ENCODE measurements at places on chromosomes 12 and 14.

DNA sequence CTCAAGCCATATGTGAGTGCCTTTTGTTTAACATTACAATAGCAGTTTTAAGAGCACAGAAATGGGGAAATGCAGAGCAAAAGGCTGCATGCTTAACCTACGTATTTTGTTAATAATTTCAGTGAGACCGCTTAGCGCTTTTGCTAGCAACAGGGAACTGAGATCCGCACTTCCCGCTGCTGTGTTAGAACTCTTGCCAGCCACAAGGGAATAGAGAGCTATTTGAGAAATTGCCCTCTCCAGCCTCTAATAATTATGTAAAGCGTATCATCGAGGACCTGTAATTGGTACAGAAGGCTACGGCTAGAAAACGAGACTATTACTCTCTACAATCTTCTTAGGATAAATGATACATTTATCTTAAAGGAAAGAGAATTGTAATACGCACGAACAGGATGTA is 205.2 kb upstream of the GRIP1 start:
- no peak for DNase-seq

GRCh38 chr12:76666290-76666835 is 97.6 kb upstream of the ZDHHC17 start:
- no peak for DNase-seq

DNA sequence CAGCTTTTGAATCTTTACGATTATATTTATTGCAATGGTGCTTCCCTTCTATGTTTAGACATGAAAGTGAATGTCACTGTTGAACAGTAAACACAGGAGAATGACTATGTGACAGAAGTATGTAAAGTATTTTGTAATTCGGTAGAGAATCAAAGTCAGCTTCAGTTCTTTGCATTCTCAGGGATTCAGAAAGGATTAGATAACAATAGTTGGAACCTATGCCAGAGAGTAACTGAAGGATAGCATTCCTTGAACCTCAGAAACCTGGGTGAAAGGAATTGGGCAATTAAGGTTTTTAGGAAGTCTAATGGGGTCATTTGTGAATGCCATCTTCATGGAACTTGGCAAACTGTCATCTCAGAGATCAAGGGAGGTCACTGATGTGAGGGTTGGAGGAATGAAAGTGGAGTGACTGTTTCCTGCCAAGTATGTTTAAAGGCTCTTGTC is 305.3 kb upstream of the DDHD1 start:
- DNase-seq, result no peak

GRCh38 chr12:1640328-1641234 is 11.6 kb downstream of the WNT5B start:
- DNase-seq, result no peak

- DNase-seq, result no peak
These were observed 117.2 kb upstream of the DIO3 start for GRCh38 chr14:101444116-101444515.

DNA sequence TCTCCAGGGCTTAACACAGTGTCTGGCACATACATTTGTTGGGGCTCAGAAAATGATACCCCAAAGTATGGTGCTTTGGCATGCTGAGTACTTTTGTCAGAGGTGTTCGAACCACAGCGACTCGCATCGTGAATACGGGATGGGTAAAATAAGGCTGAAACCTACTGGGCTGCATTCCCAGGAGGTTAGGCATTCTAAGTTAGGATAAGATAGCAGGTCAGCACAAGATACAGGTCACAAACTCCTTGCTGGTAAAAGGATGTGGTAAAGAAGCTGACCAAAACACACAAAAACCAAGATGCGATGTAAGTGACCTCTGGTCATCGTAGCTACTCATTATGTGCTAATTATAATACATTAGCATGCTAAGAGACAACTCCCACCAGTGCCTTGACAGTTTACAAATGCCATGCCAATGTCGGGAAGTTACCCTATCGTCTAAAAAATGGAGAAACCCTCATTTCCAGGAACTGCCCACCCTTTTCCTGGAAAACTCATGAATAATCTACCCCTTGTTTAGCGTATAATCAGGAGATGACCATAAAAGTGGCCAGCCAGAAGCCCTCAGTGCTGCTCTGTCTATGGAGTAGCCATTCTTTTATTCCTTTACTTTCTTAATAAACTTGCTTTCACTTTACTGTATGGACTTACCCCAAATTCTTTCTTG is 3.3 kb upstream of the AEBP2 start:
- DNase-seq, result no peak

- DNase-seq, result no peak
These were observed 908.6 kb upstream of the MDGA2 start for GRCh38 chr14:48584031-48584430.

DNA sequence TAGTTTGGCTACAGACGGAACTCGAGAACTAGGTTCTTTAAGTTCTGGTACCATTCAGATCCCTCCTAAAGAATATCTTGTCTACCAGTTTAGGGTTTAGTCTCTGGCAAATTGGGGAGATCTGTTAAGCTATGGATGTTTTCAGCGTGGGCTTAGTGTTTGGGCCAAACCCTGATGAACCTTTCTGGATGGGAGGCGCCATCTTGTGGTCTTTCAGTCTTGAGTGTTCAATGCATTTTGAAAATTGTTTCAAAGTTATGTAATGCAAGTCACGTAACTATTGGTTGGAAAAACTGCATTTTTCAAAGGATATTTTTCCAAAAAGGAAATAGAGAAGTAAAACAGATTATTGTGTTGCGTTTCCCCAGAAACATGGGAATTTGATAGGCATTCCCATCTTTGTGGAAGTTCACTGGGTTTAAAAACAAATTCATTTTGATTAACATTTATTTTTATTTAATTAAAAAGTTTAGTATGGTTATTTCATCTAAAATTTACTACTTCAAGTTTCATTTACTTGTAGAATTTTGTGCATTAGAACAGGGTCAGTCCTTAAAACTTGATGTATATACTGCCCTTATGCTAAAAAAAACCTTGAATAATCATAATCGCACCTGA is 169.0 kb downstream of the PRIMA1 start:
- DNase-seq, result no peak

GRCh38 chr12:118356809-118357256 is 15.9 kb downstream of the TAOK3 start:
- DNase-seq, result no peak

- DNase-seq, result no peak
These were observed 34.0 kb downstream of the EGLN3 start for GRCh38 chr14:33916663-33917565.

GRCh38 chr12:101855976-101856375 is 21.4 kb upstream of the DRAM1 start:
- DNase-seq, result no peak

DNA sequence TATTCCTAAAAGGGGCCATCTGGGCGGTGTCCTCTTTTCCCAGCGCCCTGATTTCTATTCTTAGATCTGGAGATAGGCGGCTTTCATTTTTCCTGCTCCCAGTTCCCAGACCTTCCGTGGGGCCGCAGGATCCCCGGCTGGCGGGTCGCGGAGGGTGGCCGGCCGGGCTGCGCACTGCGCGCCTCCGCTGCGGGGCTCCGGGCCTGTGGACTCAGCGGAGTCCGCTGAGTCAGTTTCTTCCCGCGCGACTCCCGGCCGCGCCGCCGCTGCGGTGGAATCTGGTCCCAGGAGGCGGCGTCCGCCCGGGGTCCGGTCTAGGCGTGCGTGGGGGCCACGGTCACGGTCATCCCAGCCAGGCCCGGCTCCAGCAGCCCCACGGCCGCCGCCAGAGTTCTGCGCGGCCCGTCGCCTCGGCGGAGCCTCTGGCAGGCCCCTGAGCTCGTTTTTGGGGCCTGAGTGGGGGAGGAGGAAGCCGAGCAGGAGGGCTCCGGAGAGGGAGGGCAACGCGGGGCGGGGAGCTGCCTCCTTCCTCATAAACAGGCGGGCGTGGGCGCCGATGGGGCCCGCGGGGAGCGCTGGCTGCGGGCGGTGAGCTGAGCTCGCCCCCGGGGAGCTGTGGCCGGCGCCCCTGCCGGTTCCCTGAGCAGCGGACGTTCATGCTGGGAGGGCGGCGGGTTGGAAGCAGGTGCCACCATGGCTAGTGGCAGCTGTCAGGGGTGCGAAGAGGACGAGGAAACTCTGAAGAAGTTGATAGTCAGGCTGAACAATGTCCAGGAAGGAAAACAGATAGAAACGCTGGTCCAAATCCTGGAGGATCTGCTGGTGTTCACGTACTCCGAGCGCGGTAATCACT is at the start of gene LRRK2:
LRRK2 (plus strand) TSS at position 559 of the 853 bp plus-strand sequence; CDS start at position 694, 135 bp downstream.
- peak; percentile 9 for DNase-seq

GRCh38 chr14:38710881-38711280 is 392.2 kb downstream of the SEC23A start:
- DNase-seq, result no peak

DNA sequence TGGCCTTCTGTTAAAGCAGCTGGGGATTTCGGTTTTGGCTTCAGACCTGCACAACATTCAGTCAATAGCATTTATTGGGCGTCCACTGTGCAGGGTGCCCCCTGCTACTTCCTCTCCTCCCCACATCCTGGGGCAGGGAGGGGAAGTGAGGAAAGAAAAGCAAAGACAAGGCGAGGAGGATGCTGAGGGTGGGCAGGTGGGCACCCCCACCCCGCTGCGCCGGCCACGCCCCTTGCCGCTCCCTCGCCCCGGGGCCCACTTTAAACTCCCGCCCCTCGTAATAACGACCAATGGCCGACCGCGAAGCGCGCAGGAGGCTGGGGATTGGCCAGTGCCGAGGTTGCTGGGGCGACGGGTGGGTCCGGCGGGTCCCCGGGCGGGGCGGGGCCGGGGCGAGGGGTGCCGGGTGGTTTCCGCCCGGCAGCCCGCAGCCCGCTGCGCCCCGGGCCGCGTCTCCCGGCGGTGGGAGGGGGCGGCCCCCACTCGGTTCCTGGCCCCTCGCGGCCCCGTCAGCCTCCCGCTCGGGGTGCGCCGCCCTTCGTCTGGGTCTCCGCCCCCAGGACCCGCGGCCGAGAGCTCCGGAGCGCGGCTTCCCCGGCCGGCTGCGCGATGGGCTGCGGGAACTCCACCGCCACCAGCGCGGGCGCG is at the start of gene C12orf75:
C12orf75 (plus strand) TSS at position 409 of the 648 bp plus-strand sequence; CDS start at position 610, 201 bp downstream.
- DNase-seq, result peak; percentile 54

DNA sequence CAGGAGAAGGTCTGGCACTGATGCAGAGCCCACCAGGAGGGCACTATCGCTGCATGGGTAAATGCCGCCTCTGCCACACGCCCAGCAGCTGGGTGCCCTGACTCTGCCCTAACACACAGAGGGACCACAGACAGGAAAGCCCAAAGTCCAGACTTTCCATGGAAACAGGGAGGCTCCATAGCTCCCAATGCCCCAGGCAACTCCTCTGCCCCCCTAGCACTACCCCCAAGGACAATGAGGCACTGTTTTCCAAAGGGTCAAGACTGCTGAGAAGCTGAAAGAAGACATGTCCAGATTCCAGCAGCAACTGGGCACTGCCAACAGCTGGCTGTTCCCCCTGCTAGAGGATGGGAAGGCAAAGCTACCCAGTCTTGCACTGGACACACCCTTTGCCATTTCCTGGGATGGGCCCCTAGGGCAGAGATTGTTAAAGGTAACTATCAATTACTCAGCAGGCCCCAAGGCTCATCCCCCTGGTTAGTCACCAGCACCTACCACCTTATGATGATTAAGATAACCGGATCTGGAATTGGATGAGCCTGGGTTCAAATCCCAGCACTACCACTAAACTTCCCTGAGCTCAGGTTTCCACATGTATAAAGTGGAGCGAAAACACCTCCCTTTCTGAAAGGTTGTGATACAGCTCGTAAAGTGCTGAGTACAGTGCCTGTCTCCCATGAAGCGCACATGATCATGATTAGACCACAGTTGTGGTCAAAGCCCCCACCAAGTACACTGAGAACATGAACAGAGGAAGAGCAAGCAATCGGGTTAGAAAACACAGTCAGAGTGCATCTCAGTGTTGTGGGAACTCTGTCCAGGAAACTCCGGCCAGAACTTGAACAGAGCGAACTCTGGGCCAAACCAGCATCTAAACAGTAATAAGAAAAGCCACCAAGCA is 3.3 kb downstream of the PXN start:
- no peak for DNase-seq

DNA sequence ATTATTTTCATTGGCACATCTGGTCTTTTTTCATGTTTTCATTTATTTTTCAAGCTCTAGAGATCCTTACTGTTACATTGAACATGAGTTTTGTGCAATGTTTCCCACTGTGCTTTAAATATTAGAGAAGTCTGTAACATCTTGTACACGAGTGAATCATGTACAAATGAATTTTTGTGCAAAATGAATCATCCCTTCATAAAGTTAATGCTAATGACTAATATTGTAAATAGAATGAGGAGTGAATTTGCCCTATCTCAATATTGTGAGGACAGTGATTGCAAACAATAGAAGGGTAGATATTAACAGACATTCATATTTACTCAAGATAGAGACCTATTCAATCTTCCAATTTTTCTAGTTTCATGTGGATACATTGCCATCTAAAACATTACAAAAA is 463.3 kb upstream of the FOXG1 start:
- DNase-seq, result no peak

DNA sequence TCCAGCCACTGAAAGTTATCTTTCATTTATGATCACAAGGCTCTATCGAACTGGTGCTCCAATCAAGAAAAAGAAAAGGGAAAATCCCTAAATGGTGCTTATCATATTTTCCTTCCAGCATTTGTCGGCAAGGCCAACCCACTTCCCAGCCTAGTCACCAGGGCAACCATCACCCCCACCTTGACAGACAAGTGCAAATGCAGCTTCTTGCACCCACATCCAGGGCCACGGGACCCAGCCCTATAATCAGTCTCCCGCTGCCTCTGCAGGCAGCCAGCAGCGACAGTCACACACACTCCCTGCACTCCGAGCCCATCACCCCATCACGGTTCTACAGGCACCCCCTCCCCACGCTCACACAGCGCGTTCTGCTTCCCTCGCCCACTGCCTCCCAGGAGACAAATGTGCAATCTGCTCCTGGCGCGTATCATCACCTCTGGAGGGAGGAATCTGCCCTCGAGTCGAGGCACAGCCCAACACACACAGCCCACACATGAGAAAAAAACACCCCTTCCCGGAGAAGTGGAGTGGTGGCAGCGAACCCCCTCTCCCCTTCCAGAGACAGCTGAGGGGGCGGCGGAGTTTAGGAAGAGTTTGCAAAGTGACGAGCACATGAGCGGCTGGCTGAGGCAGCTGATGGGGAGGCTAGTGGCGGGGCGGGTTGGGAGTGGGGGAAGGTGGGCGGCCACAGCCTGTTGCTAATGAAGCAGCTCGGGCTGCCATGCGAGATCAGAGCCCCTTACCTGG is 9.3 kb upstream of the PPP4R4 start:
- no peak for DNase-seq

GRCh38 chr12:5586201-5586600 is 154.3 kb downstream of the NTF3 start:
- no peak for DNase-seq

DNA sequence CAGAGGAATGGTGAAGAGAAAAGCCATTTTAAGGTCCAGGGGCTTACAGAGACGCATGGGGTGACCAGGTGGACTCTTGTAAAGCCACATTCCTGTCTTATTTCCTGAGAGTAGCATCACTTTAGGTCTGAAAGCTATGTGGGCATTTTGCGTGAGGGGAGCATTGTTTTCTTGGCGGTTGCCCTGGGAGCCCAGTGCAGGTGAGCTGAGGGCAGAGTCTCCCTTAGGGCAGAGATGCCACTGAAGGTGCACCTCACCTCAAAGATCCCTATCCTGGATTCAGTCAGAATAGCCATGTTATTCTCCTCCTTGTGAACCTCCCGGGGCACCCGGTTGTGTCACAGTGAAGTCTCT is 12.4 kb downstream of the GLRX5 start:
- DNase-seq, result no peak
